ENCODE measurements at places on chromosomes 12 and 14. TPM values are rescaled to one million over a fixed set of nuclear protein-coding genes. Genes with fewer than 3 reads are reported as not detected.

Gene SCN8A
- 14.2 TPM for total RNA-seq

Gene KRT79
- total RNA-seq = not detected

Gene MDGA2
- 1.0 TPM for total RNA-seq

Gene TMEM30B
- total RNA-seq = 0.07 TPM

Gene TIMELESS
- 56.3 TPM for total RNA-seq

Gene SYCP3
- total RNA-seq = 0.04 TPM

Gene KRT74
- total RNA-seq = not detected

Gene KRT6B
- total RNA-seq = not detected

Gene POU6F1
- total RNA-seq = 1.6 TPM

Gene CTSG
- not detected for total RNA-seq

Gene RPS6KL1
- 15.1 TPM for total RNA-seq

Gene AHSA1
- 185 TPM for total RNA-seq

Gene CCDC196
- not detected for total RNA-seq

DNA sequence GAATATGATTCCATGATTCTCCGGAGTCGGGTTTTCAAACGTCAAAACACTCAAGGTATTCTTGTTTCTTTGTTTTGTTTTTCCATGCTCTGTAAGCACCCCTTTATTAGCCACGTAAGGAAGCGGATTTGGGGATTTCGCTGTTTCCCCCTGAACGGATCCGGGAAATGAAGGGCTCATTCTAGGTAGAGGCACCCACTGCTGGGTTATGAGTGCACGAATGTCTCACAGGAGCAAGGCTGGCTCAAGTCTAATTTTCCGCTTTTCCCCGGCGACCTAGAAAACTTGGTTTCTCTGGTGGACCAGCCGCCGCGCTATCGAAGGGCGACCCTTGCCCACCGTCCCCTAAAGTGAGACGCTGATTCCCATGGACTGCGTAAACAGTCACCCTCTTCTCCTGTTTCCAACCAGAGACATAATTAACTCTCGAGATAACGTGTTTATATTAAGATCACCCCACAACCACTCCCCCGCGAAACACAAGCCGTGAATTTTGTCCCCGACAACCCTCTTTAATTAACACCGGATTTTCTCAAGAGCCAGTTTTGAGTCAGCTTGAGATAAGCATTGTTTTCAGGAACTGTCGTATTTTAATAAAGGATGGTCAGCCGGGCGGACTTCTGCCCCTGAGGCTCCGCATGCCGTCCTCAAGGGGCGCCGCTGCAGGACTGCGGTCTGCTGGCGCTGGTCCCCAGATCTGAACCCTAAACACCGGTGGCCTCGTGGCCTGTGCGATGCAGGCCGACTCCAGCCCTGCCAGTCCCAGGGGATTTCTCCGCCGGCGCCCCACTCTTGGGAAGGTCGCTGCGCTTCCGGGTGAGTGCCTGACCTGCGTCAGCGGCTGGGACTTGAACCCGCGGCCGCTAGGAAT lies 515 bp upstream of the ABCC9 start:
- H3K4me3 ChIP-seq = peak overlapping the region; percentile 50
- H3K27ac ChIP-seq = no peak overlapping the region
- H3K27me3 ChIP-seq = peaks cover 78% of the 10 kb centered on the region
- no peaks in the 10 kb centered on the region for H3K36me3 ChIP-seq

DNA sequence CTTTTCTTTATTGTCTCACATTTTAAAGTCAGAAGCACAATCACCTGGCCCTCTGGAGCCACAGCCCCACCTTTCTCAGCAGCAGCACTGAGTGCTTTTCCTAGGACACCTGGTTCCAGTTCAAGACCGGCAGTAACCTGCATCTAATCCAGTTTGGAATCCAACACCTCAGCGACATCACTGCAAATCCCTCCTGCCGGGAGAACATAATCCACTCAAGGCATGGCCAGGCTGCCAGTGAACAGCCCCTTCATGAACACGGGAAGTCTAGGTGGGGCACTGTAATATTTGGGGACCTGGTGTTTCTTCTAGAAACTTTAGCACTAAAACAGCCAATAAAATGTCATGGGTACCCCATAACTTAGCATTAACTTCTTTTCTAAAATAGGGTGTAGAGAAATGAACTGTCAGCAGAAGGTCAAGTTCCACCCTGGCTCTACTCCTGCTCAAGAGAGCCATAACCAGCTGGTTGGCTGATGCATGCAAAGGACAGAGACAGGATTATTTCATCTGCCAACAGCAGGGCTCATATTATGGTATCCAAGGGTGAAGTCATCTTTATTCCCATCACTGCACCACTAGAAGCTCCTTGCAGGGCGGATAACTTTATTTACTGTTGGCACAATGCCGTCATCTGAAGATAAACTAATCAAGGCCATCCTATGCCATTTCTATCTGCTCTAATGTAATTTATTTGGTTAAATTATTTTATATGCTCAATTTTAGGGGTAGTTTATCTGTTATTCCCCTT lies 76.7 kb downstream of the TTC7B start:
- no peaks in the 10 kb centered on the region for H3K27me3 ChIP-seq
- no peaks in the 10 kb centered on the region for H3K36me3 ChIP-seq
- H3K27ac ChIP-seq = no peak overlapping the region
- DNase-seq = no peak
- H3K4me3 ChIP-seq = no peak overlapping the region

DNA sequence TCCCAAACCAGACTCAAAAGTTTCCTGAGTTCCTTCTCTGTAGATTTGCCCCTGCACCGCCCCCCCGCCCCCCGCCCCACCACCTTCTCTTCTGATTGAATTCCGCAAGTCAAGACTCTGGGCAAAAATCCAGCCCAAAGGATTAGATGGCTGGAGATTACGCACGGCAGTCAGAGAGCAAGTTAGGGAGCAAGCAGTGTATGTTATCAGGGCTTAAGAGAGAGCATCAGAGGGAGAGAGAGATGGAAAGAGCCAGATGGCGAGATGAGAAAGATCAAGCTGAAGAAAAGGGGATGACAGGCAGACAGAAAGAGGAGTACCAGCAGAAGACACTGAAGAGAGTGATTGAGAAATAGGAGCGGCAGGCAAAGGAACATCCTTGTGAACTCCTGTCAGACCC lies 13.9 kb upstream of the ANKRD33 start:
- H3K36me3 ChIP-seq = no peaks in the 10 kb centered on the region
- no peak overlapping the region for H3K4me3 ChIP-seq
- H3K27ac ChIP-seq = no peak overlapping the region
- H3K4me1 ChIP-seq = peaks cover 30% of the 10 kb centered on the region
- H3K27me3 ChIP-seq = peaks cover 41% of the 10 kb centered on the region
- peak; percentile 47 for DNase-seq

DNA sequence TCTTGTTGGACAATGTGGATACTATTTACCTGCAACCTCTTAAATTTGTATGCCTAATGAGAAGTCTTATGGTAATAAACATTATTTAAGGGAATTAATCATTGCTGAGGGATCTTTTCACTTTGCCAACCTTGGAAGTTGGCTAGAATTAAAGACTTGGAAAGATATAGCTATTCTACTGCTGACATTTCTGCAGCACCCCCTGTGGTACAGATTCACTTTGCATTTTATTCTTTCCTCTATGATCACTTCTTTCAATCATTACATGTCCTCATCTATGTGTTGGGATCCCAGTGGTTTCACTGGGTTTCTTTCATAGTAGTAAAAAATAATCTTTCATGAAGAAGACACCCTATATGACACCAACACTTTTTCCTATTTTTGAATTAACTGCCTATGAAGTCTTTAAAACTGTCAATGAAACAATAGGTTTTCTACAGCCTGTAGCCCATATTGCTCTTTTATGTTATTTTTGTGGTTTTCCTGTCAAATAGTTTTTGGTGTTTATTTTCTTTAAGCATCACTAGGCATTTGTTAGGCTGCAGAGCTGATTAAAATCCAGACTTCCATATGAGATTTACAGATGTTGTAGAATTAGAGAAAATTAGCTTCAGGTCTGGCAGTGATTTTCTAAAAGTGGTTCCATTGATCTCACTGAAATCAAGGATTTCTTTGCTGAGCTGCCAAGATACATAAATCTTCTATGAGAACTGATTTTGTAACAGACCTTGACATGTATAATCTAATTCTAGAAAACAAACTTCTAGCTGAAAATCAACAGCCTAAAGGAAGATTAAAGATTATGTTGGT lies 256.1 kb downstream of the NAV3 start:
- no peaks in the 10 kb centered on the region for H3K27me3 ChIP-seq
- DNase-seq = no peak
- no peak overlapping the region for H3K27ac ChIP-seq

- H3K4me1 ChIP-seq = no peaks in the 10 kb centered on the region
- no peak for DNase-seq
- no peaks in the 10 kb centered on the region for H3K36me3 ChIP-seq
These were observed 13.1 kb downstream of the ZFYVE21 start for GRCh38 chr14:103728721-103729120.

DNA sequence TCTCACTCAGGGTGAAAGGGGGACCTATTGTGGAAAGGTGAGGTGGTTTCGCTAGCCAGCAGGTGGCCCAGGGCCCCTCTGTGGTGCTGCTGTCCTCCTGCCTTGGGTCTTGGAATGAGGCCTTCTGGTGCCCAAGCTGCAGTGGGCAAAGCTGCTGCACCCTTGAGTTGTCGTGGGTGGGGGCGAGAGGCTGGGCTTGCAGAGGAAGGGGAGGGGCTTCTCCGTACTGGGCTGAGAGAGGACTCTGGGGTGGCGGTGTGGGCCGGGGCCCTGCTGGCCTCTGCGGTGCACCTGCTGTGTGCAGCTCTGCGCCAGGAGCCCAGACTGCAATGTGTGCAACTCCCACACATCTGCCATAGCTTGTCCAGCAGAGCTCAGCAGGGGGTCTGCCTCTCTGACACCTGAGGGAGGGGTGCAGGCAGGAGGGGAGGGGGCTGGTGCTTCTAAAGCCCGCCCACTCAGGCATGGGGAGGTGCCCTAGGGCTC lies 145.8 kb downstream of the KIF26A start:
- no peaks in the 10 kb centered on the region for H3K36me3 ChIP-seq
- no peak overlapping the region for H3K27ac ChIP-seq
- no peak overlapping the region for H3K4me3 ChIP-seq
- H3K4me1 ChIP-seq = peaks cover 15% of the 10 kb centered on the region

- no peak overlapping the region for H3K27ac ChIP-seq
- H3K4me1 ChIP-seq = no peaks in the 10 kb centered on the region
- H3K36me3 ChIP-seq = no peaks in the 10 kb centered on the region
- no peak for DNase-seq
- no peaks in the 10 kb centered on the region for H3K27me3 ChIP-seq
- no peak overlapping the region for H3K4me3 ChIP-seq
These were observed 51.0 kb downstream of the SPTLC2 start for GRCh38 chr14:77565289-77565993.

GRCh38 chr12:77751939-77752338 lies 78.8 kb upstream of the NAV3 start:
- H3K27me3 ChIP-seq = no peaks in the 10 kb centered on the region
- H3K36me3 ChIP-seq = no peaks in the 10 kb centered on the region
- no peak overlapping the region for H3K4me3 ChIP-seq

GRCh38 chr12:98955284-98955683 lies 310.2 kb downstream of the APAF1 start:
- H3K4me1 ChIP-seq = no peaks in the 10 kb centered on the region
- peak; percentile 49 for DNase-seq
- no peaks in the 10 kb centered on the region for H3K36me3 ChIP-seq
- no peaks in the 10 kb centered on the region for H3K27me3 ChIP-seq
- no peak overlapping the region for H3K27ac ChIP-seq

- H3K27ac ChIP-seq = no peak overlapping the region
- peaks cover 9% of the 10 kb centered on the region for H3K27me3 ChIP-seq
- DNase-seq = no peak
- H3K4me3 ChIP-seq = no peak overlapping the region
- no peaks in the 10 kb centered on the region for H3K36me3 ChIP-seq
These were observed 4.7 kb upstream of the FAM234B start for GRCh38 chr12:13039328-13039956.

DNA sequence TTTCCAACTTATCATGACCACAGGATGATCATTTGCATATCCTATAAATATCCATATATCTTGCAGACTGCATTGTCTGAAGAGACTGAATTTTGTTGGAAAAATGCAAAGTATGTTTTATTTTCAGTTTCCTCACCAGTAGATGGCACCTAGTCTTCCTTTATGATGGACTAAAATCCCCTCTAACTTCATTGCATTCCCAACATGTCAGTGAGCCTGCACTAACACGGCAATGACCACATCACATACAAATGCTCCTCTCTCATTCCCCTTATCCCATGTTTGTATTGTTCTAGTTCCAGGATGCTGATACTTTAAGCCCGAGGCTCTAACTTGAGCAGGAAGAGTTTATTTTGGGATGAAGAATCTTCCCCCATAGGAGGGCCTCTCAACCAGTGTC lies 24.7 kb upstream of the MYBPC1 start:
- peaks cover 9% of the 10 kb centered on the region for H3K4me1 ChIP-seq
- no peaks in the 10 kb centered on the region for H3K36me3 ChIP-seq
- no peak overlapping the region for H3K4me3 ChIP-seq
- H3K27ac ChIP-seq = no peak overlapping the region
- no peaks in the 10 kb centered on the region for H3K27me3 ChIP-seq
- DNase-seq = peak; percentile 12

GRCh38 chr14:75234173-75235115 lies 44.2 kb upstream of the FOS start:
- DNase-seq = no peak
- no peaks in the 10 kb centered on the region for H3K36me3 ChIP-seq
- no peaks in the 10 kb centered on the region for H3K27me3 ChIP-seq
- peaks cover 22% of the 10 kb centered on the region for H3K4me1 ChIP-seq
- H3K27ac ChIP-seq = no peak overlapping the region
- no peak overlapping the region for H3K4me3 ChIP-seq

DNA sequence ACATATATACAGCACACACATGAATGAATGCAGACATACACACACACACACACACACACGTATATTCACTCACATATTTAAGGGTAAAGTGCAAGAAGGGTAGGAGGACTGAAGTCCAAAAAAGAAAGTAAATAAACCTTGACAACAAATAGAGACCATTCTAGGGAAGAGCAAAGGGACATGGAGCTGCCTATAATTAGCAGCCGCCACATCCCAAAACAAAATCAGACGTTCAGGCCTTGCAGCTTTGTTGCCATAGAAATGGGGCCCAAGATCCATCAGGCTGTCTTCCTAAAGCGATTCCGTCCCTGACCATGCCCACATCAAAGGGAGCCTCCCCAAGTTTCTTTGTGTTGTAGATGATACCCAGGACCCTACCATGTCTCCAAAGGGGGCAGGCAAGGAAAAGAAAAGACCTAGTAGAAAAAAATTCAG lies 703.5 kb upstream of the TBX3 start:
- H3K27ac ChIP-seq = no peak overlapping the region
- no peaks in the 10 kb centered on the region for H3K27me3 ChIP-seq
- H3K4me3 ChIP-seq = no peak overlapping the region
- H3K4me1 ChIP-seq = peaks cover 7% of the 10 kb centered on the region

DNA sequence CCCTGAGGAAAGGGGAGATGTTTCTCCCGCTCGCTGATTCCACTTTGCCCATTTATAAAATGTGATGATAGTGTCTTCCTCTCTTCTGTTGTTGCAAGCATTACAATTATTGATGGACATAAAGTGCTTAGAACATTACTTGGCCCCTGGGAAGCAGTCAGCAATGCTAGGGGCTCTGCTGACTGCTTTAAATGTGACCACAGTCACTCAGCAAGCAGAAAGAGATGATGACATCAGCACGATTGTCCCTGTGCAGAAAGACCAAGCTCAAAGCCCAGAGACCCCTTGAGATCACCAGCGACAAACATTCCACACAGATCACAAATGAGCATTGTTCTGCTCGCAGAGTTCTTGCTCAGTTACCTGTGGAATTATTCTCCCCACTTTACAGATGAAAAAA lies 26.5 kb downstream of the TUNAR start:
- H3K4me1 ChIP-seq = no peaks in the 10 kb centered on the region
- no peak overlapping the region for H3K27ac ChIP-seq
- H3K4me3 ChIP-seq = no peak overlapping the region

GRCh38 chr12:58819345-58819744 lies 101.0 kb downstream of the LRIG3 start:
- no peaks in the 10 kb centered on the region for H3K27me3 ChIP-seq
- H3K36me3 ChIP-seq = no peaks in the 10 kb centered on the region
- no peak overlapping the region for H3K4me3 ChIP-seq
- no peaks in the 10 kb centered on the region for H3K4me1 ChIP-seq
- DNase-seq = no peak
